ENCODE measurements at places on chromosomes 2 and 18.
A peak's percentile ranks its signal among the peaks of the same experiment; 100 is the strongest.

- no peak for DNase-seq
These were observed 37.1 kb downstream of the ACSL3 start for GRCh38 chr2:222897898-222898297.

DNA sequence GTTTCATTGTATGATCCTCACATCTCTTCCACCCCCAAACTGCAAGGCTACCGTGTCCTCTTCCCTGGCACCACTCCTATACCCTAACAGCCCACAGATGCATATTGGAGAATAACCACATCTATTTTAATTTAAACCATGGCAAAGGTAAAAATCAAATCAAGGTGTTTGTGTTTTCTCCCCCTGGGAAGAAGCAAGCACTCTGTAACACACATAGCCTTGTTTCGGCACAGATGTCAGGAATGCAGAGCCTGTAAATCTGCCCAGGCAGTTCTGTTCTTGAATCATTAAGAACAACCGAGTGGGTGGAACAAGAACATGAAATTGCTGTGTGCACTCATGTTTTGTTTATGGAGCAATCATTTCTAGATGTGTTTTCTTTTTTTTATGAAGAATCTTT is 6.8 kb upstream of the COX7A2L start:
- no peak for DNase-seq

- DNase-seq, result no peak
These were observed 88.2 kb upstream of the MCFD2 start for GRCh38 chr2:47003641-47004427.

- DNase-seq, result no peak
These were observed 104.8 kb upstream of the VRK2 start for GRCh38 chr2:57941816-57942215.

GRCh38 chr2:33216508-33217182 is 259.8 kb upstream of the RASGRP3 start:
- DNase-seq, result no peak

DNA sequence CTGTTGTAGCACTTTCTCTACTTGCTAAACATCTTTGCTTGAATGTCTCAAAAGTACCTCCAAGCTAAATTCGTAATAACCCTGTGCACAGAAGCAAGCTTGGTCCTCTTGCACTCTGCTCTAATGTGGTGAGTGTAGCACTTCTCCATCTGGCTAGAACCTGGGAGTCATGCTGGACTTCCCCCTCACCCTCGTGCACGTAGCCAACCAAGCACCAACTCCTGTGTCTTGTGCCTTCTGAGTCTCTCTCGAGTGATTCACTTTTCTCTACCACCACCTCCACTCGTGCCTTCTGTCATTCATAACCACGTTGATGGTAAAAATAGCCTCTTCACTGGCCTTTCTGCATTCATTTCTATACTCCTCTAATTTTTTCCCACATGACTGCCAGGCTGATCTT is 91.9 kb upstream of the KCNE4 start:
- DNase-seq, result no peak

DNA sequence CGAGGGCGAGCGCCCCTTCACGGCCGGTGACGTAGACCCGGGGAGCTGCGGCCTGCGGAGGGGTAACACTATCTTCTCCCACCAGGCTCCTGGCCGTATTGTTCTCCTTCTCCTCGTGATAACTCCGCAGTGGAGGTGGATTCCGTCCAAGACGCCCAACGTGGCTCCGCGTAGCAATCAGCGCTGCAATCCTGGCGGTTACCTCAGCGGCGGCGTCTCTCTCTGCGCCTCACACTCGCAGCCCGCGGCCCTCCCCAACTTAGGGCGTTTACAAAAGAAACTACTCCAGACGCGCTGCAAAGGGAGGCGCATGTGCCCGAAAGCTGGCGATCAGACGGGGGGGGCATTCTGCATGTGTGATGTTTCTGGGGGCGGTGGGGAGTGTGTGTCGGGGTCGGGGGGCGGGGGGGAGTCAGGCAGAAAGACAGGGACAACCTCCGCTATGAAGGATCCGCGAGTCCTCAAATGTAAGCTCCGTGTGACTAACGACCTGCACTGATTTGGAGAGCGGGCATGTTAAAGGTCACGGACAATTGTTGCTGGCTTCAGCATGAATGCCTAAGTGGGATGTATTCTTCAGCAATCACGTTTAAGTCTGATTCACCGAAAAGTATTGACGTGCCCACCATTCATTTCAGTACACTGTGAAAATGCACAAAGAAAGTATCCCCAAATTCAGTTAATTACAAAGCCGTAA is 1.3 kb upstream of the ZNF516 start:
- DNase-seq, result peak; percentile 5

- DNase-seq, result no peak
These were observed 2.5 kb downstream of the ADI1 start for GRCh38 chr2:3516831-3517230.

DNA sequence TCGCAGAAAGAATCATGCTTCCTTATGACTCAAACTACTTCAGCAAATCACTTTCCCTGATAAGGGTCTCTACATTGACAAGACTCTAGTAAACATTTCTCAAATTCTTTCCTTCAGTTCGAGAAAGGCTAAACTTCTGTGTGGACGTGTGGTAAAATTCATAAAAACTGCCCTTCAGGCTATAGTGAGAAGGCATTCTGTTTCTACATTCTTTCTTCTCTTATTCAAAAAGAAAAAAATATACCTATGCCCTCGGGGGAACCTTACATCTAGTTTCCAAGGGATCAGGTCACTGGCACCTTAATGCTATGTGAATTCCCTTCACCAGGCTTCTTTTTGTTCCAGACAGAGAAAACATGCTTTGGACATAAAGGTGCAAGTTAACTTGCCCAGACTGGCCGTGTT is 4.9 kb downstream of the VIT start:
- DNase-seq, result no peak

DNA sequence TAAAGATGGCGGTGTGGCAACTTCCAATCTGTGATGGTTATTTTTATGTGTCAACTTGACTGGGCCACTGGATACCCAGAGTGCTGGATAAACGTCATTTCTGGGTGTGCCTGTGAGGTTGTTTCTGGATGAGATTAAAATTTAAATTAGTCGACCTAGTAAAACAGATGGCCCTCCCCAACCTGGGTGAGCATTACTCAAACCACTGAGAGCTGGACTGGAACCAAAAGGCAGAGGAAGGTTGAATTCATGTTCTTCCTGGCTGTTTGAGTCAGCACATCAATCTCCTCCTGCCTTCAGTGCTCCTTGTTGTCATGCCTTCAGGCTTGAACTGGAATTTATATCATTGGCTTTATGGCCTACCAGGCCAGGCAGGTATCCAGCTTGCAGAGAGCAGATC is 190.8 kb upstream of the RGPD4 start:
- no peak for DNase-seq

- DNase-seq, result peak; percentile 77
These were observed 94.7 kb upstream of the ARHGAP15 start for GRCh38 chr2:143034292-143035074.

GRCh38 chr2:11695576-11695975 is 25.6 kb upstream of the NTSR2 start:
- no peak for DNase-seq

DNA sequence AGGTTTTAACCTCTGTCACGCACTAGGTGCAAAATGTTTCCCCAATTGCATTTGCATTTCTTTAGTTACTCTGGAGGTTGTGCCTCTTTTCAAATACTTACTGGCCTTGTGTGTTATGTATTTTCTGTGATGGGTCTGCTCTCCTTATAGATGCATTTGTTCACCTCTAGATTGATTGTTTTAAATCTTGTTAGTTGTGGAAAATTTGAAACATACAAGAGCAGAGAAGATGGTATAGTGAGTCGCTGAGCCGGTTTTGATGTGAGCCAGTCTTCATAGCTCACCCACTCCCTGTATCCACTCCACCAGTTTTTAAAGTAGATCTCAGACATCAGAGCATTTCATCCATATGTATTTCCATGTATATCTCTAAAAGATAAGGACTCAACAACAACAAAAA is 6.5 kb downstream of the IMP4 start:
- no peak for DNase-seq

All from CD4-positive, alpha-beta memory T cell (primary cell).